ENCODE measurements at places on chromosomes 4 and X. TPM values are rescaled to one million over a fixed set of nuclear protein-coding genes. Genes with fewer than 3 reads are reported as not detected.

GRCh38 chr4:129350834-129351721 is 255.1 kb downstream of the C4orf33 start:
- DNase-seq, result no peak

DNA sequence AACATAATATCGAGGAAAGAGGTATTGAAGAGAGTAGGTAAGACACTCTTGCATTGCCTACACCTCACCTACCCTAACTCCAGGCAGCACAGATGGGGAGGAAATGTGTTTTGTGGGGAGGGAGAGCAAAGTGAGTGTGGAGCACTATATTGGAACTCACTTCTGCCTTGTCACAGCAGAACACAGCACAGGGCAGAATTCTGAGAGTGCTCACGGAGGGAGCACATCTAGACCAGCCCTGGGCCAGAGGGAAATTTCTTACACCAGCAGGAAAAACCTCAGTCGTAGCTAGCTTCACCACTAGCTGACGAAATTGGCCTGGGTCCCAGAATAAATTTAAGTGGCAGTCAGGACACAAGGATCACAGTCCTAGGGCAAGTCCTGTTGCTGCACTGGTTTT is 517.3 kb downstream of the TMA16 start:
- DNase-seq, result peak; percentile 25

GRCh38 chrX:12488220-12488619 is 303.0 kb upstream of the PRPS2 start:
- DNase-seq, result peak; percentile 18

DNA sequence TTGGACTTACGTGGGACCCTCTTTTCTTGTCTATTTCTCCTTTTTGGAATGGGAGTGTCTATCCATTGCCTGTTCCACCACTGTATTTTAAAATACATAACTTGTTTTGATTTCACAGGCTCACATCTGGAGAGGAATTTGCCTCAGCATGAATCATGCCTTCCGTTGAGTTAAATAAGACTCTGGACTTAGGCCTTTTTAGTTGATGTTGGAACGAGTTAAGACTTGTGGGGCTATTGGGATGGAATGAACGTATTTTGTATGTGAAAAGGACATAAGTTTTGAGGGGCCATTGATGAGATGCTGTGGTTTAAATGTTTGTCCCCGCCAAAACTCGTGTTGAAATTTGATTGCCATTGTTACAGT is 66.2 kb downstream of the BEX3 start:
- DNase-seq, result no peak

DNA sequence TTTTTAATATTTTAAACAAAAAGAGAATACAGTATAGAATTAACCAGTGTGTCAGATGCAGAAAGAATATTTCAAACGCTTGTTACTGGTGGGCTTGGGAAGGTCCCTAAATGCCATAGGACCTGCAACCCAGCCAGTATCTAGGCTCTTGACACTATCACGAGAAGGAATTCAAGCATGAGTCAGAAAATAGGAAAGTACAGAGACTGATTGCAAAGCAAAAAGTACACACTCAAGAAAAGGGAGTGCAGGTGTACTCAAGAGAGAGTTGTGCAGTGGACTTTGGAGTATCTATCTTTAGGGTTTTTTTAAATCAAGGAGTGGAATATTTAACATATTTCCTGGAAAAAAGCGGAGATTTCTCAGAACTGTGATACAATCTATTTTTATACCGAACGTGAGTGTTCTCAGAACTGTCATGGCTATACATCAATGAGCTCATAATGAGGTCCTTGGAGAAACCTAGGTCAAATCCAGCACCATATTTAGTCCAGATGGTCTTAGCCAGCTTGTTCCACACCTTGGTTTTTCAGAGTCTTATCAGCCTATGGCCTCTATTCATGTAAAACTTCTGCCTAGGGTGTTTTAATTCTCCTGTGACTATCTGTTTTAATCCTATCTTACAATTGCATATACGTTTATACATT is 291.8 kb upstream of the FAT4 start:
- DNase-seq, result no peak

- DNase-seq, result no peak
These were observed 39.7 kb downstream of the ACOX3 start for GRCh38 chr4:8400632-8401325.

DNA sequence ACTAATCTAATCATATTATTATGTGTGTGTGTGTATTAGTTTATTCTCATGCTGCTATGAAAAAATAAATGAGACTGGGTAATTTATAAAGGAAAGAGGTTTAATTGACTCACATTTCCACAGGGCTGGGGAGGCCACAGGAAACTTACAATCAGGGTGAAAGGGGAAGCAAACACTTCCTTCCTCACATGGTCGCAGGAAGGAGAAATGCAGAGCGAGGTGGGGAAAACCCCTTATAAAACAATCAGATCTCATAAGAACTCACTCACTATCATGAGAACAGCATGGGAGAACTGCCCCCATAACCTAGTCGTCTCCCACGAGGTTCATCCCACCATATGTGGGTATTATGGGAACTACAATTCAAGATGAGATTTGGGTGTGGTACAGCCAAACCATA is 190.9 kb upstream of the TAPT1 start:
- no peak for DNase-seq

DNA sequence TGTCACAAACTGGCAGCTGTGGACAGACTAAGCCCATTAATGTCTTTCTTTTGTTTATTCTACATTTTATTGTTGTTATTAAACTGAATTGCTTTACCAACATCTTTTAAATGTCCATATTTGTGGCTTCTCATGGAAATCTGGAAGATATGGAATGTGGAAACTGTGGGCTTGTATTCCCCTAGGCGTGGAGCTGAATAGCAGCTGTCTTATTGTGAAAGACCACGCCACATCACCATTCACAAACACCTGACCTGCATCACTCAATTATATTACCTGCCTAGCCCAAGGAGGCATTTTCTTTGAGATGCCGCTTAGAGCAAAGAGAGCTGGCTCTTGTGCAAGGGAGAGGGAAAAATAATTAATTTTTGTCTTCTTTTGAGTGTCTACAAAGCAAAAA is 96.9 kb upstream of the GPRIN3 start:
- DNase-seq, result no peak

DNA sequence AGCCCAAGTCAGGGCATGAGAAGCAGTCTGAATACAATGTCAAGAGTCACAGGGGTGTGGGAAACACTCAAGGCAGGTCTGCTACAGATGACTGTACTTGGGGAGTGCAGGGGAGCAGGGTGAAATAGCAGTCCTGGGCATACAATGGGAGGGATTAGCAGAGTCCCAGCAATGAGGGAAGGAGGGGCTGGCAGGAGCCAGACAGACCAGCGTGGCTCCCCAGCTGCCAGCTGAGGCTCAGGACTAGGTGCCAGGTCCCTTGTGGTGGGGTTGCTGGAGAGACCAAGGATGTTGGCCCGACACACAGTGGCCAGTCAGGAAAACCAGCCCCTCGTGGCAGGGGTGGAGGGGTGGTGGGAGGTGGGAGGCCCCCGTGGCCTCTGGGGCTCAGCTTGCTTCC is 86.6 kb downstream of the RTL5 start:
- no peak for DNase-seq

DNA sequence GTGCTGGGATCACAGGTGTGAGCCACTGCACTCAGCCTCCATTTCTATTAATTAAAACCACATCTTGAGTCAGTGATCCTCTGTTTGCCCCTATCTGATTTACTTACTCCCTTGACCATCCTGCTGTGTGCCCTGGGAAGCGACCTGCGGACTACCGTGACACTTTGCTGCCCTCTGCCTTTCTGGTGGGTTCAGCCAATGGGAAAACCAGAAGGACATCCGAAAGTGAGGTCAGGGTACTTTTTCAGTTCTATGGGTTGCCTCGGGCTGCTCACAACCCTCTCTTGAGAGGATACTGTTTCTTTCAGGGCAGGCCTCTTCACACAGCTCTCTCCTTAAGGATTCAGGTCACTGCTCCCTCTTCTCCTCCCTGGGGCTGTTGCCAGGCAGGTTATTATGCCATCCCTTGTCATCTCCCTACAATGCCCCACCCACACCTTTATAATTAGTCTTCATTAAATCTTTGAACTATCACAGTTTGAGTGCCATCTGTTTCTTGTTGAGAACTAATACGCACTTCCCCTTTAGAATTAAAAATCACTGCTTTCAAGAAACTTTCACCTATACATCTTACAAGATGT is 21.4 kb downstream of the PLAC8 start:
- DNase-seq, result no peak

DNA sequence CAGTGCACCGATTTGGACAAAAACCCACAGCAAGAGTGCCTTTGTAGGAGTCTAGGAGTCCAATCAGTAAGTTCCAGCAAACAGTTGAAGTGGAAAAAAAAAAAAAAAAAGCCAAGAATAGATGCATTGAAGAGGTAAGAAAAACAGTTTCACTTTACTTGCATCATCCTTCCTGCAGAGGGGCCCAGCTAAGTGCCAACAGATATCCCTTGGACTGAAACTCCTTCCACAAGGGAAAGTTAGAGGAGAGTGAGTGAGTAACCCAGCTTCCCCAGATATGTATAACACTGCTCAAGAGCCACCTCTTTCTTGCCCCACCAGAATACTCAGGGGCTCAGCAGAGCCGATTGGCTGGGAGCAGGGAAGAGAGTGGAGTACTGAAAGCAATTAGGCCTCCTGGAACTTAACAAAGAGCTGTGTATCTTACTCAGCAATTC is 617.7 kb upstream of the SMIM31 start:
- peak; percentile 51 for DNase-seq

DNA sequence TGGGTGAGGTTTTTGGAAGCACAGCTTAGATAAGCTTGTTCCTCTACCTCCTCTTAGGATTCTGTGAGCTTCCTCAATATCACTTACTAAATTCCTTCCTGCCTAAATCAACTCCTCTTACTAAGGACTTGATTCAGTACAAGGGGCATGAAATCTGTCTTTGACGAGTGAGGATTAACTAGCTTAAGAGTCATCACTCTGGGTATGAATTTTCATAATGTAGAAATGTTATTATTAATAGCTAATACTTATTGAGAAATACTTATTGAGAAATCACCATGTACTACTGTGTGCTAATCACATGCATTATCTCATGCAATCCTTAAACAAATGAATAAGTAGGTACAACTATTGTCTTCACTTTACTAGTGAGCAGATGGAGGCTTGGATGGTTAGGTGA is 28.6 kb downstream of the TRPC3 start:
- DNase-seq, result no peak

DNA sequence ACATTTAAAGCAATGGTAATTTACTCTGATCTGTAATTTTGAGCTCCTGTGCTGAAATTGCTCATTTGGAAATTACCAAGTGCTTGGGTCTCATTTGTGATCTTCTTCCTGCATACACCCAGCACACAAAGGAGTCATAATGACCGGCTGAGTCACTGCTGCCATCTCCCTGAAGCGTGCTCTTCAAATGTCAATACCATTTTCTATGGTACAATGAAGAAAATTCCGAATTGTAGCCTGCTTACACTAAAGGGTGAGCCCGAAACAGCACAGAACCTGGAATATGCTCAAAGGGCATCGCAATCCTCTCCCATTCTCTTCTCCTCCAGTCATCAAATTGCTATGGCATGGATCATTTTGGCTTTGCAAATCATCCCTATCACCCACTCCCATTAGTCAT is 140.5 kb downstream of the GRIA3 start:
- peak; percentile 52 for DNase-seq

DNA sequence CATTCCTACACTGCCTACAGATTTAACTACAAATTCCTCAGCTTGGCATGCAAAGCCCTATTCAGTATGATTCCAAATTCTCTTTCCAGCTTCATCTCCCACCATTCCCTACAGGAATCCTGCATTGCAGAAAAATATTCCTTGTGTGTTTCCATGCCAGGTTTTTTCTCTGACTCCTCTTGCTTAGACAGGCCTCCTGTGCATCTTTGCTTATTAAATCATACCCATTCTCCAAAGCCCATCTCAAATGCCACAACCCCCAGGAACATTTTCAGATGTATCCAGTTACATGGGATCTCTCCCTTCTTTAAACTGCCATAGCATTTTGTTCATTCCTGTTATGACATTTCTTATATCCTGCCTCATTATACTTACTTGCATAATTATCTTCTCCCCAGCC is 106.4 kb upstream of the GRIA3 start:
- DNase-seq, result no peak

- DNase-seq, result peak; percentile 46
These were observed 277.1 kb upstream of the DIAPH2 start for GRCh38 chrX:96407501-96407900.

- DNase-seq, result no peak
These were observed 133.8 kb downstream of the AFF1 start for GRCh38 chr4:87068583-87069021.

- DNase-seq, result no peak
These were observed 94.7 kb upstream of the GPM6B start for GRCh38 chrX:13911586-13911985.

- DNase-seq, result peak; percentile 14
These were observed 58.2 kb upstream of the DKK2 start for GRCh38 chr4:107094332-107094731.

DNA sequence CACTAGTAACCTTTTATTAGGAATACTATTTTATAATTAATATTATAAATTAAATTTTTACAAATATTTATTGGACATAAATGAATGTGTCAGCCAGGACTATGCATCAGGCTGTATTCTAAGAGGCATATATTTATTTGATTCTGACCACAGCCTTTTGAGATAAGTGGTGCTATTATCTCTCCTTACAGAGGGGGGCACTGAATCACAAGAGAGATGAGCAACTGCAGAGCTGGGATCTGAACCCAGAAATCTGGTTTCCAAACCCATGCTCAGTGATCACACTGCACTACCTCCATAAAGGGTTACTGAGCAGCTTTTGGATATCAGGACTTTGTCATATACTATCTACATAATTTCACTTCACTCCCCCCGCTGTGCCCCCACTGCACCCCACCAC is 322.0 kb downstream of the TMA16 start:
- DNase-seq, result no peak

DNA sequence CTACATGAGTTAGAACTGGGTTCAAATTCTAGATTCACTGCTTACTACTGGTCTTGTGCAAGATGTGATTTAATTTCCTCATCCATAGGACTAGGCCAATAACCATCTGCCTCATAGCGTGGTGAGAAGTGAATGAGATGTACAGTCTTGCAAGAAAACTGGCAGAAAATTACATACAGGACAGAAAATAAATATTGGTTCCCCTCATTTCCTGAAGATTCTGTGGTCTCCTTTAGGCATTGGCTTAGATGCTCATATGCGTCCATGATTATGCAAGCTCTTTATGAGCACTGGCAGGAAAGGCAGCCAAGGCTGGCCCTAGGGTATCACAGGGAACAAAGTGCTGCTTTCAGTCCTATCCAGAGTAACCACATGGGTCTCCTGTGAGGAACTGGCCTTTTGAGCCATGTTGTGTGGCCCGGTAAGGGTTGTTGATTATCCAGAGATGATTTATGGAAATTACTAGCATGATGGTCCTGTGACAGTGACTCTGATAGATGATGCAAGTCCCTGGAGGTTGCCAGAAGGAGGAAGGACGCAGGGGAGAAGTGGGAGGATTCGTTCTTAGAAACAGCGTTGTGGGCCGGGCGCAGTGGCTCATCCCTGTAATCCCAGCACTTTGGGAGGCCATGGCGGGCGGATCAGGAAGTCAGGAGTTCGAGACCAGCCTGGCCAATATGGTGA is 9.9 kb upstream of the MOB1B start:
- DNase-seq, result no peak

Gene APLN
- 2.1 TPM for total RNA-seq

Gene ITIH6
- not detected for total RNA-seq

Gene RTL3
- total RNA-seq, result 3.0 TPM
